ENCODE measurements at places on chromosomes 4 and X. TPM values are rescaled to one million over a fixed set of nuclear protein-coding genes. Genes with fewer than 3 reads are reported as not detected.

GRCh38 chrX:20140420-20140819, 1.2 kb downstream of the EIF1AX start:
- DNase-seq, result no peak

CENPU gene
- total RNA-seq, result 14.8 TPM

GRCh38 chr4:176444741-176445140, 125.0 kb downstream of the SPCS3 start:
- no peak for DNase-seq

ABCB7 gene
- total RNA-seq, result 55.8 TPM

DNA sequence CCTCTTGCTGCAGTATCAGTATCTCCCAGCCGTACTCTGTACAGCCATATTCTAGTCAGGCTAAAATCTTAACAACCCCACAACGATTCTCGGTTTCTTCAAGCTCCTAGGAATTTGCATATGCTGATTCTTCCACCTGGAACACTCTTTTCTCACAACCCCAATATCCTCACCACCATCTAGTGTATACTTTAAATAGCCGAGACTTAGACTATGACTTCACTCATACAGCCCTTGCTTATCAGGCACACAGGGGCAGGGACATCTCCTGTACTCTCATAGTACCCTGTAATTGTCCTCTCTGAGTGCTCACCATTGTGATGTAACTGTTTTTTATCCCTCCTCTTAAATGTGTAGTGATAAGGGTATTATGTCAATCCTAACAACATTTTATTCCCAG, 2126.4 kb upstream of the TENM3 start:
- no peak for DNase-seq

DNA sequence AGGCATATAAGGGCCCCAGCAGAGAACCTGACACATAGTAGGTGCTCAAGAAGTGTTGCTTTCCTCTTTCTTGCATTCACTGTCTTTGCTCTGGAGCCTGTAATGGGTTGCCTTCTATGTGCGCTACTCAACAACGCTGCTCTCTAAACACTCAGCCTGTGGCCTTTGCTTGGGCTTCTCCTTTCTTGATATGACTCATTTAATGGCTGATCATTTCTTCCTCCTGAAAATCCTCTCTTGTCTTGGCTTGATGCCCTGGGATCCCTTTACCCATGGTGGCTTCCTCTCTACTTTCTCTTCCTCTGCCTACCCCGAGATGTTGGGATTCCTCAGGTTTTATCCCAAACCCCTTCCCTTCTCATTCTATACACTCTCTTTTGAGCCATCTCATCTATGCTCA, 19.9 kb upstream of the PJA1 start:
- DNase-seq, result peak; percentile 12

OTC gene
- total RNA-seq, result not detected
